Kidney (tissue), 22 donors: ENCODE measurements at places on chromosomes 3 and 15.
A peak's percentile ranks its signal among the peaks of the same experiment; 100 is the strongest.

DNA sequence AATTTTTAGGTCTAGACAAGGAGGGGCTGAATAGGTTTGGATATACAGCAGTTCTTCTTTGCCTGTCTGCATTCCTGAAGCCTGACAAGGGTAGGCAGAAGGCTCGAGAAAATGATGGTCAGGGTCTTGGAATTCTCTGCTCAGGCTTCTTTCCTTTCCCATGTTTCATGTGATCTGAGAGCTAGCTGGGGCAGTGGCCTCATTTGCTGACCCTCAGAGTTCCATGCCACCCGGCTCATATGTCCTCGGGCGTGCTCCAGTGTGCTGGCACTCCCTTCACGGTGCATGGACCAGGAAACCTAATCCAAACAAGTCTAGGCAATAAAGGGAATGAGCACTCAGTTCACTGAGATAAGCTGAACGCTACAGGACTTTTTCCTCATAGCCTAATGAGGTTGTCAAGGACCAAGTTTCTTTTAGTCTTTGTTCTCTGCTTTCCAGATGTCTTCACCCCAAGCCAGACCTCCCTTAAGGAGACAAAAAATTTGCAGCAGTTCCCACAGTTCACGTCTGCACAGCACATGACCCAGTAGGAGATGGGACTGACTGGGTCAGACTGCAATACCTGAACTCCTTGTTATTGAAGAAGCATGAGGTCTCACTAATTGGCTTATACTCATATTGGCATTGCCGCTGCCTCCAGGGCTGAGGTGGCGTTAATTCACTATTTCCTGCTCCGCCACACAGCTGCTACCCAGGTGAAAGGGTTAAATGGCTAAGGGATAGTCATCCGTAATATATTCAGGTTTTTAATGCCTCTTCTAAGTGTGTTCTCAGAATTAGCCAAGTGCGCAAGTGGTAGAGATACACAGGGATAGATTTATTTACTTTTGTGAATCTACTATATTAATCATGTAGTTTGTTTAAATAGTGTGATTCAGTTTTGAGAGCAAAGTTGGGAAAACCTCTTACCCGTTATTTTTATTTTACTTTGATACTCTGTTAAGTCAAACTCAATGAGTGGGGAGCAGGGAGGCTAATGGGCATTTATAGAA, 15.3 kb upstream of the RTP4 start:
- H3K27ac ChIP-seq: no peak overlapping the region
- no peaks in the 10 kb centered on the region for H3K4me1 ChIP-seq
- peak; percentile 89 for DNase-seq

DNA sequence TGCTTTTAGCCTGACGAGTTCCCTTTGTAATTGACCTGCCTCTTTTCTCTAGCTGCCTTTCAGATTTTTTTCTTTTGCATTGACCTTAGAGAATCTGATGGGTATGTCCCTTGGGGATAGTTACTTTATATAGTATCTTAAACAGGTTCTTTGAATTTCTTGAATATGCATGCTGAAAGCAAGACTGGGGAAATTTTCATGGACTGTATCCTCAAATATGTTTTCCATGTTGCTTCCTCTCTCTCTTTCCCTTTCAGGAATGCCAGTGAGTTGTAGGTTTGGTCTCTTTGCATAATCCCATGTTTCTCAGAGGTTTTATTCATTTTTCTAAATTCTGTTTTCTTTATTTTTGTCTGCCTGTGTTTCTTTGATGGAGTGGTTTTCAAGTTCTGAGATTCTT, 81.8 kb upstream of the CPNE4 start:
- H3K27me3 ChIP-seq: no peaks in the 10 kb centered on the region
- no peaks in the 10 kb centered on the region for H3K4me1 ChIP-seq
- H3K4me3 ChIP-seq: no peak overlapping the region
- DNase-seq: no peak
- H3K36me3 ChIP-seq: no peaks in the 10 kb centered on the region

GRCh38 chr15:75025107-75025506, 1.7 kb downstream of the PPCDC start:
- peaks cover 22% of the 10 kb centered on the region for H3K4me1 ChIP-seq
- H3K4me3 ChIP-seq: no peak overlapping the region
- H3K27ac ChIP-seq: no peak overlapping the region
- DNase-seq: no peak
- no peaks in the 10 kb centered on the region for H3K27me3 ChIP-seq

DNA sequence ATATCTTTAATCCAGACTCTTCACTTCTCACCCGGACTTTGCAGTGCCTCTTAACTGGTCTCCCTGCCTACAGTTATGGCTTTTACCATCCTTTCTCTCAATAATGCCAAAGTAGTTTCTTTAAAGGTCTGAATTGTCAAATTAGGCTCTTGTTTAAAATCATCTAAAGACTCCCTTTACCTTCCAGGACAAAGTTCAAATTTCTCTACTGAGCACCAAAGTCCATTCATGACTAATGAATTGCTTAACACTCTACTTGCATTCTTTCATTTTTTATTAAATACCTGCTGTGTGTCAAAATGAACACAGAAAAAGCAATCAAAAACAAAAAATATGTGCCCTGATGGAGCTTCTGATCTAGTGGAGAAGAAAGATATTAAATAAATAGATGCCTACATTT, 472.4 kb upstream of the UBE2E2 start:
- DNase-seq: no peak
- H3K4me3 ChIP-seq: no peak overlapping the region
- no peak overlapping the region for H3K27ac ChIP-seq
- H3K27me3 ChIP-seq: no peaks in the 10 kb centered on the region
- no peaks in the 10 kb centered on the region for H3K36me3 ChIP-seq
- H3K4me1 ChIP-seq: no peaks in the 10 kb centered on the region
